ENCODE measurements at places on chromosomes 11 and 22.

DNA sequence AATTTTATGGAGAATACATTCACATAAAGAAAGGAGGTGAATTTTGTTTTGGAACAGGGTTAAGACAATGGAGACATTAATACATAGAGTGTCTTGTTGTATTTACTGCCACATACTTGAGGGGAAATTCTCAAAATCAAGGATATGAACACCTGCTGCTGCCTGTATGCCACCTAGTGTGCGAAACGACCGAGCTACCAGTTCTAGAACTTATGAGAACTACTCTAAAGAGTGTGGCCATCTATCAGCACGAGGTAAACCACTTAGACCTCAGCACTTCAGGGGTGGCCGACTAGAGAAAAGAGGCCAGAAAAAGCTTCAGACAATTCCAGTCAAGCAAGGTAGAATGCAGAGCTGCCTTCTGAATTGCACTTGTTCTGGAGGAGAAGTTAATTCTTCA, 1.5 kb upstream of the AGBL2 start:
- DNase-seq: no peak

GRCh38 chr11:134571301-134571700, 159.3 kb upstream of the B3GAT1 start:
- no peak for DNase-seq

DNA sequence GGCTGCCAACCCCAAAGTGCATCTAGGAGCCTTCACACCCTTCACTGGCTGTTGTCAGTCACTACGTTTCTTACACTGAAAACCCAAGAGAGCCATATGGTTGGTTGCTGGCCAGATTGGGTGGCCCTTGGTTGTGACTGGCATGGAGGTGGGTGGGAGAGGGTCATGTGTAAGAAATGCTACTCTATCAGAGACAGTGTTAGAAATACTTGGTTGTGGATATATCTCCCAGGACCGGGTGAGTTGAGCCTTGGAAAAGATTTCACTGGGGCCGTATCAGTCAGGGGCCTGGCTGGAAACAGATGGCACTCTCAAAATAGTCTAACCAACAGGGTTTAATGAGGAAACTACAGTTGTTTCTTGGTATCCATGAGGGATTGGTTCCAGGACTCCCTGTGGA, 15.2 kb downstream of the ENDOD1 start:
- DNase-seq: no peak

DNA sequence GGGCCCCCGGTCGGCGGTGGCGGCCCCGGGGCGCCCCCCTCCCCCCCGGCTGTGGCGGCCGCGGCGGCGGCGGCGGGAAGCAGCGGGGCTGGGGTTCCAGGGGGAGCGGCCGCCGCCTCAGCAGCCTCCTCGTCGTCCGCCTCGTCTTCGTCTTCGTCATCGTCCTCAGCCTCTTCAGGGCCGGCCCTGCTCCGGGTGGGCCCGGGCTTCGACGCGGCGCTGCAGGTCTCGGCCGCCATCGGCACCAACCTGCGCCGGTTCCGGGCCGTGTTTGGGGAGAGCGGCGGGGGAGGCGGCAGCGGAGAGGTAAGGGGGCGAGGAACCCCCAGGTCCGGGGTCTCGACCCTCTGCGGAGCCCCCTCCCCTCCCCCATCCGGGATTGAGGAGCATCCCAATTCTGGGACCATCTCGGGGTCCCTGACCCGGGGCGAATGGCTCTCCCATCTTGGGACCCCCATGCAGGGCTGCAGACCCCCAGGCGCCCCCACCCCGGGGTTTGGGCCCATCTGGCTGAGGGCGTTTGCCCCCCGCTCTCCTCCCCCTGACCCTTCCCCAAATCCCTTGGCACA, 431 bp downstream of the KMT2A start:
- DNase-seq: peak; percentile 13

GRCh38 chr11:13462311-13462900, 616 bp downstream of the BTBD10 start:
- peak; percentile 49 for DNase-seq

- no peak for DNase-seq
Observed at GRCh38 chr11:79860336-79860735, 419.5 kb upstream of the TENM4 start.

- no peak for DNase-seq
Observed at GRCh38 chr11:50247309-50247874, 214.7 kb downstream of the OR4C45 start.

DNA sequence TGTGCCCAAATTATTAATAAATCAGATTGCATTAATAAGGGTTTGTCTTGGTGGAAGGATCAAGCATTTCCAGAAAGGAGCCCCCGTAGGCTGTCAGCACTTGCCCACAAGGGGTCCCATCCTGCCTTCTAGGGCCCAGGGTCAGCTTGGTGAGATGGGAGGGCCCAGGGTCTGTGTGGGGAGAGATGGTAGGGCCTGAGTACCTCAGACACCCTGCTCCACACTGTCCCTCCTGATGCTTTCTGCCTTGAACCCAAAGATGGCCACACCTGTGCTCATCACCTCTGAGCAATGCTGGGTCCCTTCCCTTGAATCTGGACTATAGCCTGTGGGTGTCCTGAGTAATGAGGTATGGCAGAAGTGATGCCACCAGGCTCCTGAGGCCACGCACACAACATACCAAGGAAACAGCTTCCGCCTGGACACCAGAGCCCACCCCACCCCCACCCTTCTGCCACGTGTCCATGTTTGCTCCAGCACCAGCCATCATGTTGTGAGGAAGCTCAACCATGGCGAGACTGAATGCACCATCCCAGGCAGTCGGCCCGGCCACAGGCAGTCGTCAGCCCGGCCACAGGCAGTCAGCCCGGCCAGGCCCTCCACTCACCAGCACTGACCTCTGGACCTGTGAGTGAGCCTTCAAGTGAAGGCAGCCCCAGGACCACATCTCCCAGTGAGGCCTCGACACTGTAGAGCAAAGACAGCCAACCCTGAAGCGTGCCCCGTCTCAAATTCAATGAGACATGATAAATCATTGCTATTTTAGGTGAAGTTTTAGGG, 6.8 kb downstream of the BET1L start:
- DNase-seq: peak; percentile 3

GRCh38 chr11:124954590-124954955, 571 bp downstream of the CCDC15 start:
- no peak for DNase-seq

GRCh38 chr22:26957897-26958296, 300.5 kb downstream of the MIAT start:
- DNase-seq: no peak

- no peak for DNase-seq
Observed at GRCh38 chr11:108351468-108351867, 115.9 kb downstream of the C11orf65 start.

GRCh38 chr22:29480512-29481264, 670 bp downstream of the NEFH start:
- DNase-seq: peak; percentile 26

DNA sequence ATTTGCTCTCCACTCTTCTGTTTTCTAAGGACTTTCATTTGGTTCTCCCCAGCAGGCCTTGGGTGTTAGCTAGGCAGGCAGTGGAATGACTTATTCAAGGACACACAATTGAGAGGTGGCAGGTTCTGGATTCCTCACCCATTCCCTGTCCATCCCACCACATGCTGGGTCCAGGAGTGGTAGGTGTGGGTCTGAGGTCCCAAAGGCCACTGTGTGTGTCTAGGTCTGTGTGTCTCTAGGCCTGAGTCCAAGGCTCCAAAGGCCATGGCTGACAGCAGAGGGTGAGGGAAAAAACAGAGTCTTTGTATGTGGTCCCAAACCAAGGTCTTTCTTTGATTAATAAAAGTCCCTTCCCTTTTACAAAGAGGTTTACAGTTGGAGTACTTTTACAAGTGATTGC, 40.8 kb downstream of the SLC5A1 start:
- no peak for DNase-seq

DNA sequence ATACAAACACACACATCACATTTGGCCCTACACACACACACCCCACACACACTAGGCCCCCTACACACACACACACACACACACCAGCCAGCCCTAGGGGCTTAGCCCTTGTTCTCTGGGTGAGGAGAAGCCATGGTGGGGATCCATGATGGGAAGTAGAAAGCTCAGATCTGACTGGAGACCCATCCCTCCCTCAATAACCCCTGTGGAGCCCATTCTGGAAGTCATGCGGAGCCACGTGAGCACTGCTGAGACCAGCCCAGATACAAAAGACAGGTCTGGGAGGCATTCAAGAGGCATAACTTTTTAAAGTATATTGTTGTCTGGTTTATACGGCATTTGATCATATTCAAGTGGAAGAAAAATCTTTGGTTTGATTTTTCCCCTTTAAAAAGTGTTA, 448.5 kb downstream of the SOX6 start:
- no peak for DNase-seq

GRCh38 chr11:61147791-61148620, 13.2 kb downstream of the VPS37C start:
- no peak for DNase-seq

- no peak for DNase-seq
Observed at GRCh38 chr11:33699515-33700062, 1.0 kb downstream of the C11orf91 start.

DNA sequence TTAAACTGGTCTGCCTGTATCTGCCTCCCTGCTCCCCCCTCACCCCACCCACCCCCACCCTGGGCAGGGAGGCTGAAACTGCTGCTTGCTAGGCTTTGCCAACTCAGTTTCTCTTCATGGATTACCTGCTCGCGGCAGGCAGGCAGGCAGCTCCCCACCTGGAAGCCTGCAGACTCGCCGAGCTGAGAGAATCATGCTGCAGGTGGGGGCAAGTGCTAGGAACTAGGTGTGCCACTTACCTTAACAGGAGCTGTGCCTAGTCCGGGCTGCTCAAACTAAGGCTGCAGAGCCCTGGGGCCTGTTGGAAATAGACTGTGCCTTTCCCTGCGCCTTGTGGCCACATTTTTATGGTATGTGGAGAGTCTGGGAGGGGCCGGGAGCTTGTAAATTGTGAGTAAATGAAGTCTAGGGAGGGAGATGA, 30.3 kb downstream of the MARK2 start:
- DNase-seq: no peak

- DNase-seq: no peak
Observed at GRCh38 chr11:92399705-92400104, 175.1 kb downstream of the FAT3 start.

- DNase-seq: peak; percentile 60
Observed at GRCh38 chr22:23402275-23403151, 177.6 kb downstream of the IGLL1 start.

DNA sequence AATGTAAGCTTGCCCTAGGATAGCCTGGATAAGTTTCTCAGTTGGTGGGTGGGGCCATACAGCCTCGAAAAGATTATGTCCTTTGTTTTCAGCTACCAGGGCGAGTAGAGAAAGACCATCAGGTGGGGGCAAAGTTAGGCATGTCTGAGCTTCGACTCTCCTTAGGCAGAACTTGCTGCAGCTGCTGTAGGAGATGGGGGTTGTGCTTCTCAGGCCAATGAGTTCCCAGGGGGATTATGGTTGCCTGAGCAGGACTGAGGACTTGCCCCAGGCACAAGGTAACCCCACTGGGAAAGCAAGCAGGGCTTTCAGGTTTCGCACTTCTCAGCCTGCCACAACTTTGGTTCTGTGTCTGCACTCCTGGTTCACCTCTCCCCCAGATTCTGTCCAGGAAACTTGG, 173.4 kb upstream of the SESN3 start:
- DNase-seq: no peak

DNA sequence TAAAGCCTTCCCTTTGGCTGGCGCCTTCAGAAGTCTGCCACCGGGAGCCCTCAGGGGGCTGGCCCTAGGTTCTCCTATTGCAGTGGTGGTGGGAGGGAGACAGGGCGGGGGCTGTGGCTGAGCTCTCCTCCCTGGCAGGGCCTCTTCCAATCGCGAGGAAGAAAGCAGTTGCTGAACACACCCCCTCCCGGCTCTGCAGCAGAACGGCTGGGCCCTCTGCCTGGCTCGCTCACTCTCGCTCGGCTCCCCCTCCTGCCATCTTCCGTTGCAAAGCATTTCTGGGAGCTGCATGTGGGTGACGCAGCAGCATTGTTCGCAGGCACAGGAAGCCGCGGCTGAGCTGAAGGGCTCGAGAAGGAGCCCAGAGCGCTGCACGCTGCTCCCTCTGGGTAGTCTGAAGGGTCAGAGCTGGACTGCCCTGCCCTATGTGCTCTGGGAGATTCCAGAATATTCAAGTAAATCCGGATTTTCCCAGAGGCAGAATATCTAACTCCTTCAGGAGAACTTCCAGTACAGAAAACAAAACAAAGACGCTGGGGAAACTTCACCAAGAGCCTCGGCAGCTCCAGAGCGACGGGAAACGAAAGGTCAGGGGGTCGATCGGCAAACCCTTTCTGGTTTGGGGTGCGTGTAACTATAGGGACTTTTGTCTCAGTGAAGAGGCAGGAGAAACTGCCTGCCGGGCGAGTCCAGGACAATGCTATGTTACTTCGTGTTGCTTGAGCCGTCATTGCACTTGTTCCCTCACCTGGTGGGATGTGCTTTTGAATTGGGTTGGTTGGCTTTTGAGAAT, 26.3 kb upstream of the GRK2 start:
- peak; percentile 97 for DNase-seq

DNA sequence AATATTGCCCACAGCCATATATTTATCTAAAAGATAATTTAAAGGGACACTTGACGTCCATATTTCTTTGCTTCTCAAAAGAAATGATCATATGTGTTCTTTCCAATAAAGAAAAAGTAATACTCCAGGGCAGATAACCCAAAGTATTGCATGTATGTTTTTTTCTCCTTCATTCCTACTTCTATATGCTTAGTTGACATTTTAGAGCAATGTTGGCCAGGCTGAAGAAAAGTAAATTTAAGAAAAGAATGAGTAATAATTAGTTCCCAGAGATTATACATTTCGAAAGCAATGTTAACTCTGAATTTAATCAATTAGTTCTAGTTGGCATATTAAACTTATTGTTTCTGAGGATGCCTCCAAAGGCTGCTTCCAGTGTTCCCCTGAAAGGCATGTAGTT, 48.2 kb downstream of the DNAJC24 start:
- no peak for DNase-seq

- no peak for DNase-seq
Observed at GRCh38 chr11:96263238-96263763, 79.7 kb downstream of the MAML2 start.

- no peak for DNase-seq
Observed at GRCh38 chr11:44963136-44963535, 12.5 kb upstream of the TP53I11 start.

DNA sequence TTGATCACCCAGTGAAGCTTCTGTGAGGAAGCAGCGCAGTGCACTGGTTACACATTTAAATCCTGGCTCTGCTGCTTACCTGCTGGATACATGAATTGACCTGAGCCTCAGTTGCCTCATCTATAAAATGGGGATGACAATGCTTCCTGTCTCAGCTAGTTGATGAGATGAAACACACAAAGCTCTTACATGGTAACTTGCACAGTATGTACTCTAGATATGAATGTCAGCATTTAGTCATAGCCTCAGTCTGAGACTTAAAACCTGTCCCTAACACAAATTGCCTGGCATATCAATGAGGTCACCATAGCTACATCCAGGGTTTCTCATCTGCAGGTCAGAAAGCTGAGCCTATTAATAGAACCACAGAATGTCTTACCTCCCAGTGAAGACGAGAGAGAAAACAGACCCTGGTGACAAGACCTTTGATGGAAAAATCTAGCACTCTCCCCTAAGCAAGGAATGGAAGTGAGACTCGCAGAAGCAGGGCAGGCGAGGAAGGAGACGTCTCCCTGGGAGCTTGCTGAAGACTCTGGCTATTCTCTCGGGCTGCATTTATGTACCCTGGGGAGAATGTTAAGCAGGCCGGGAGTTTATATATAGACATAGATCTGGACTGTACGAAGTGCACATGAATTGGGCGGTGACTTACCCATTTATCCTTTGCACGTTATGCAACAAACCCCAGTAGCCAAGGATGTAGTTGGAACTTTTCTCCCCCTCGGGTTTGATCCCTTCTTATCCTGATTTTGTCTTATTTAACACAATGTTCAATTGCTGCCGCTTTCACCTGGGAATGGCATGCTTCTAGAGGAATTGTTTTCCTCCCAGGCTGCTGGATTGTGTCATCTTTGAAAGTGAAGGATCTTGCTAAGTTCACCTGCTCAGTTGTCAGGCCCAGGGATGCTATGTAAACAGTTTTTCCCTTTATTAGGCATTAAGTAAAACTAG, 18.0 kb downstream of the SDHAF2 start:
- DNase-seq: no peak

All from activated naive CD4-positive, alpha-beta T cell treated with anti-CD3 and anti-CD28 coated beads, Interleukin-2, amount 50 U/mL, for 16 hours (primary cell).